Caudate nucleus (tissue), 63 donors: ENCODE measurements at places on chromosomes 11 and 22.

GRCh38 chr11:91078221-91078620 is 855.4 kb upstream of the CHORDC1 start:
- no peak for DNase-seq

GRCh38 chr22:29299136-29299900 is 7.1 kb upstream of the GAS2L1 start:
- no peak for DNase-seq

DNA sequence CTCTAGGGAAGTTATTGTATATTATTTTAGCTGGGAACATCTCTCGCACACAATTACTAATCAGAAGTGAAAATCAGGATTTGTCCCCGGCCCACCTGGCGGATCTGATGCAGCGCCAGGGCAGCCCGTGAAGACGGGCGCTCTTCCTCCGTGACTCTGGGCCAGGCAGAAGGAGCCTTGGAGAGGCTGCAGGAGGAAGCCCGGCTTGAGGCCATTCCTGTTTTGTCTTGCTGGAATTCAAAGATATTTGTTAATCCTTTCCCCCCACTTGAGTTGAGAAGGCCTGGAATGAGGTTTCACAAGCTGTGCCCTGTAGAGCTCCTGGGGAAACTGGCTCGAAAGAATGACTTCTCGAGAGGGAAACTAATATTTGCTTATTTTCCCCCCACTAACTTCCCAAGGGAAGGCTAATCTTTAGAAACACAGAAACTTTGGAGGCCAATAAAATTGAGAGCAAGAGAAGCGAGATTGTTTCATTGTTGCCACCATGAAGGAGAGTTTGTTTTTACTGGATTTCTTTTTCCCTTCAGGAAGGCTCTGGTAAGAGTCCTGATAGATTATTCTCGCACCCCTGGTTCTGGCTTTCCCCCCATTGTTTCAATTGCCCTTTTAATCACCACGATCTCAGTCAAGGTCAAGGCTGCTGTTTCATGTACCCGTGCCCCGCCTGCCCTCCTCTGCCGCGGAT is 92.8 kb upstream of the SEPTIN5 start:
- DNase-seq, result no peak

DNA sequence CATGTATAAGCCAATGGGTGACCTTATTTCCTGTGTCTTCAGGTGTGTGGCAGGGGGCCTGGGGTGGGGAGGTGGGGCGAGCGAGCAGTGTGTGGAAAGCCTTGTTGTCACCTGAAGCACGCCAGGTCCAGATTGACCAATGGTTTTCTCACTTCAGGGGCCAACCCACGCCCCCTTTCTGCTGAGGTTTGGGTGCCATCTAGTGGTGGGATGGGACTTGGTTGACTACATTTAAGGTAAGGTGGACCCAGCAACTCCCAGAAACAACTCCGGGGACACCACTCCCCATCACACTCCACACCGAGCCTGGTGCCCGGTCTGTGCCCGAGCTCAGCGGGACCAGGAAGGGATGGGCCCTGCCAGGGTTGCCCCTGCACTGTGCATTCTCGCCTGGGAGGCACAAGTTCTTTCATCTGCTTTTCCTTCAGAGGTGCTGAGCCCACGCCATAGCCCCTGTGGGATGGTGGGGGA is 40.0 kb downstream of the TPCN2 start:
- DNase-seq, result peak; percentile 20

DNA sequence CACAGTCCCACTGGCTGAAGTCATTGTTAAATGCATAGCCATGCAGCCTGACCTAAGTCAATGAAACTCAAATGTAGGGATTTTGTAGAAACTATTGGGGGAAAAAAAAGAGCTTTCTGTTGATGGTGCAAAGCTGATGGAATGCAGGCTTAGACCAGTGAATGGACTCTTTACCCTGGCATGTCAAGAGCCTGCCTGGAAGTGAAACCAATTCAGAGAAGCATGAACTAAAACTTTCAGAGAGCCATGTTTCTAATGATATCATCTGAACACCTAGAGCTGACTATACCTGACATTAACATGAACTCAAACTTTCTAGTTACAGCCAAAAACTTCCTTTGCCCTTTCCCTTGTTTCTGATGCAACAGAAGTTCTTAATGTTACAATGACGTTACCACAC is 89.0 kb downstream of the APIP start:
- DNase-seq, result no peak

GRCh38 chr11:210803-211180 is 3.3 kb downstream of the RIC8A start:
- DNase-seq, result no peak

- DNase-seq, result no peak
Observed at GRCh38 chr22:50606165-50606945, 5.8 kb downstream of the MAPK8IP2 start.

GRCh38 chr22:29840498-29840897 is 2.4 kb upstream of the ASCC2 start:
- no peak for DNase-seq

DNA sequence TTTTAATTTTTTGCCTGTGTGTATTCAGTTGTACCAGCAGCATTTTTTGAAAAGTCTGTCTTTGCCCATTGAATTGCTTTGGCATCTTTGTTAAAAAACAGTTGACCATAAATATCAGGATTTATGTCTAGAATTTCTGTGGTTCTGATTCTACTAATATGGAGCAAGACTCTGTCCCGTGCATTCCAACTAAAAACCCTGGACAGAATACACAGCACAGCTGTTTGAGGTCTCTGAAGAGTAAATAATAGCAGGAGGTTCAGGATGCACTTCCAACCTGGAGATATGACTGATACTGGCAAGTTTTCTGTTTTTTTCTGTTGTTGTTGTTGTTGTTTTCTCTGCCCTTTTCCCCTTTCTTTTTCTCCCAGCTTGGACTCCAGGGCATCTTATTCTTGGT is 141.9 kb downstream of the TMEM135 start:
- DNase-seq, result no peak

- DNase-seq, result no peak
Observed at GRCh38 chr22:46198274-46198673, 47.9 kb downstream of the PPARA start.

DNA sequence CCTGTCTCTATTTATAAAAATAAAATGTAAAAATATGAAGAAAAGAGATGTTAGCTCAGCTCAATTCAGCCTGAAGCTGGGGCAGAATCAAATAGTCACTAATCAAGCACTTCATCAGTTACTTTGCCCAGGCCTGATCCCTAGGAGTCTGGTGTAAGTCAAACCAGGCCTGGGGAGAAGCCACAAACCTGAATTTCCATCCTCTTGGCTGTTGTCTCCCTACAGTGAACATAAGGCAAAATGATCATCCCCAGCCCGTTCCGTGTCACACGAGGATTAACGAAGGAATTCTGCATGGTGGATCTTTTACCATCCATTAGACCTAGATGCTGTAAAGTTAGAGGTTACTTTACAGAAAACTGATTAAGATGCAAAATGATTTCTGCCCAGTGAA is 6.5 kb upstream of the NAALADL1 start:
- DNase-seq, result no peak

GRCh38 chr11:65381716-65382032 is 772 bp downstream of the SLC25A45 start:
- no peak for DNase-seq

GRCh38 chr22:27601195-27601594 is 200.4 kb downstream of the MN1 start:
- no peak for DNase-seq

DNA sequence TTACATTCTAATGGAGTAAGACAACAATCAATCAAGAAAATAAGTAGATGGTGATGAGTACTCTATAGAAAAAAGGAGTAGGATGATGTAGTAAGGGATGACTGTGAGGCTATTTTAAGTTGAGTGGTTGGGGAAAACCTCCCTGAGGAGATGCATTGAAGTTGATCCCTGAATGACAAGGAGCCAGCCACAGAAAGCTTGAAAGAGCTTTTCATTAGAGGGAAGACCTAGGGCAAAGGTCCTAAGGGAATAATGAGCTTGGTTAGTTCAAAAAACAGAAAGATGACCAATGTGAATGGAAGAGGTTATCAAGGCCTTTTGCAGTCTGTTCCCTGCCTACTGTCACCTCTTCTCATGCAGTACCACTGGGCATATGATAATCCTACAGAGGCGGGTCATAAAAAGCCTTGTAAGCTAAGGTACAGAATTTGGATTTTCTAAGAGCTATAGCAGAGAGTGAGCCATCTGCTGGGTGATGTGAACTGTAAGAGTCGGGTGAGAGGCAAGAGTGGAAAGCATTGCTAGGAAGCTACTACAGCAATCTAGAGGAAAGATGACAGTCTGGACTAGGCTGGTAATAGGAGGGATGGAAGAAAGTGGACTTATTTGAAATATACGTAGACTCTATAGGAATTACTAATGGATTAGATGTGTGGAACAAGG is 3.1 kb downstream of the PPP2R1B start:
- DNase-seq, result no peak

DNA sequence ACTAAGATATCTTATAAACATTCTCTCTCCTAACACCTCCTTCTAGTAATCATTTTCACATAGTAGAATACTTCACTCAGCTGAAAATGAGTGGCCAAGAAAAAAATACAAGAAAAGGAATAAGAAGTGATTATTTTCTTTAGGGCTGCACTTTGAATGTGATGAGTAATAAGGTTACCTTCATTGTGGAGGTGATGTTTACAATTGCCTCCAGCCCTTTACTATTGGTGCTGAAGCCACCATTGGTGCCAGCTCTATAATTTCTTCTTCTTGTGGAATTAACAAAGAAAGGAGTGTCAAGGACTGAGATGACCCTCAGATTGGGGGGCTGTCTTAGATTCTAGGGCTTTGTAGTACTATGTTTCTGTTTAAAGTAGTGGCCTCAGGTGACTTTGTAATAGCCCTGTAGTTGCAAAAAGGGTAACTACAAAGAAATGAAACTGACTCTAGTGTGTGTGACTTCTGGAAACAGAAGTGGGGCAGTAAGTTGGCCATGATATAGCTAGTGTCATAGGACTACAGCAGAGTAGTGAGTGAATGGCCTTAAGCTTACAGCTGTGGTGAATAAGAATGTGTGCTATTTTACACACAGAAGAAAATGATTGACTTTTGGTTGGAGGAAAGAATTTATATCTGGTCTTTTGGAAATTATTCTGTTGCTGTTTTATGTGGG is 287.2 kb downstream of the TMEM135 start:
- DNase-seq, result no peak

- no peak for DNase-seq
Observed at GRCh38 chr11:102552447-102553194, 22.1 kb upstream of the MMP7 start.

DNA sequence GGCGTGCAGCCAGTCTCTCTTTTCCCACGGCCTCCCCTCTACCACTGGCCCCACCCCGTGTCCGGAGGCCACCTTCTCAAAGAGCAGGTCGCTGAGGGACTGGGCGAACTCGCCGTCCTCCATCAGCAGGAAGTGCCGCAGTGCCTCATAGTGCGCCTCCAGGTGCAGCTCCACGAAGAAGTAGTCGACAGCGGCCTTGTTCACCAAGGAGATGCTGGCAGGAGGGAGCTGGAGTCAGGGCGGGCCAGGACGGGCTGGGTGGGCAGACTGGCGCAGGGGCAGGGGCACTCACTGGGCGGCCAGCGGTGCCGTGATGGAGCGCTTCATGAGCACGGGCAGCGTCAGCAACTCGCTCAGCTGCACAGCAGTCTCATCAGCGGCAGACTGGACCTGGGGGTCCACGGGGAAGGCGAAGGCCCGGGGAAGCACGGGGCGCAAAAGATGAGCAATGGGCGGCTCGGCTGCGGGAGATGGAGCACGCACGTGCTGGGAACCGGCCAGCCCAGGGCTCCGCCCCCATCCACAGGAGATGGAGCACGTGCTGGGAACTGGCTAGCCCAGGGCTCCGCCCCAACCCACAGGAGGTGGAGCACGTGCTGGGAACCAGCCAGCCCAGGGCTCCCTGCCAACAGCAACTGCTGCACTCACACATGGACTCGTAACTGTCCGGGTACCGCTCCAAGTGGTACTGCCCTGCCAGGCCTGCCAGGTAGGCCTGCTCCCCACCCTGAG is 18.4 kb downstream of the SELENOO start:
- no peak for DNase-seq

DNA sequence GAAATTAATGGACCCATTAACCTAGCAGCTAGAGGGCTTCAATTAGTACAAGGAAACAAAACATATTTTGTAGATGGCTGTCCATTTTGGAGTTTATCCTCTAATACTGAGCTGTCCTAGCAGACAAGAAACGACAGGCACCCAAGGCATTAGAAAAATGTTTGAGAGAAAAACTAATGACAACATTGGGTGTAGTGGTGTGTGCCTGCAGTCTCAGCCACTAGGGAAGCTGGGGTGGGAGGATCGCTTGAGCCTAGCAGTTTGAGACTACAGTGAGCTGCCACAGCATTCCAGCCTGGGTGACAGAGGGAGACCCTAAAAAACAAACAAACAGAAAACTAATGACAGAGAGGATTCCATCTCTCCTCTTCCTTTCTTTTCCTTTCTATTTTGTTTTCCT is 1.5 kb downstream of the A4GALT start:
- no peak for DNase-seq

GRCh38 chr11:61983419-61983818 is 16.0 kb upstream of the FTH1 start:
- DNase-seq, result no peak

GRCh38 chr11:130102301-130103249 is 32.9 kb downstream of the APLP2 start:
- DNase-seq, result no peak
